ENCODE measurements at places on chromosomes 12 and 14. TPM values are rescaled to one million over a fixed set of nuclear protein-coding genes. Genes with fewer than 3 reads are reported as not detected.

GRIP1 gene
- 1.1 TPM for total RNA-seq

TMEM63C gene
- not detected for total RNA-seq

PHETA1 gene
- 4.8 TPM for total RNA-seq

EPYC gene
- not detected for total RNA-seq

GALNT16 gene
- total RNA-seq, result 22.7 TPM

CCDC88C gene
- 14.7 TPM for total RNA-seq

CLEC1B gene
- not detected for total RNA-seq

ASPG gene
- total RNA-seq, result 0.50 TPM

TAS2R30 gene
- total RNA-seq, result 1.4 TPM

FOXM1 gene
- 28.1 TPM for total RNA-seq

EFS gene
- total RNA-seq, result 0.05 TPM

- DNase-seq, result peak; percentile 36
These were observed 78.7 kb downstream of the TXNDC16 start for GRCh38 chr14:52473557-52473956.

- DNase-seq, result peak; percentile 84
These were observed at the start of gene SPPL3 for GRCh38 chr12:120904197-120904773. TSS of gene SPPL3 (minus strand) at chr12:120904358. CDS start at chr12:120903867, 491 bp downstream.

DNA sequence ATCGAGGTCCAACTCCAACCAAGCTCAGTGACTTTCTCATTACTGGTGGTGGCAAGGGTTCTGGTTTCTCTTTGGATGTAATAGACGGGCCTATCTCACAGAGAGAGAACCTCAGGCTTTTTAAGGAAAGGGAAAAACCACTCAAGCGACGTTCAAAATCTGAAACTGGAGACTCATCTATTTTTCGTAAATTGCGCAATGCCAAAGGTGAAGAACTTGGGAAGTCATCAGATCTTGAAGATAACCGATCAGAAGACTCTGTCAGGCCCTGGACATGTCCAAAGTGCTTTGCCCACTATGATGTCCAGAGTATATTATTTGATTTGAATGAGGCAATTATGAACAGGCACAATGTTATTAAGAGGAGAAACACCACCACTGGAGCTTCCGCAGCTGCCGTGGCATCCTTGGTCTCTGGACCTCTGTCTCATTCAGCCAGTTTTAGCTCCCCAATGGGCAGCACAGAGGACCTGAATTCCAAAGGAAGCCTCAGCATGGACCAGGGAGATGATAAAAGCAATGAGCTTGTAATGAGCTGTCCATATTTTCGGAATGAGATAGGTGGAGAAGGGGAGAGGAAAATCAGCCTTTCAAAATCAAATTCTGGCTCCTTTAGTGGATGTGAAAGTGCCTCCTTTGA, 343.5 kb upstream of the RGS6 start:
- no peak for DNase-seq

GRCh38 chr12:25347716-25348592, 97.2 kb upstream of the KRAS start:
- DNase-seq, result no peak

DNA sequence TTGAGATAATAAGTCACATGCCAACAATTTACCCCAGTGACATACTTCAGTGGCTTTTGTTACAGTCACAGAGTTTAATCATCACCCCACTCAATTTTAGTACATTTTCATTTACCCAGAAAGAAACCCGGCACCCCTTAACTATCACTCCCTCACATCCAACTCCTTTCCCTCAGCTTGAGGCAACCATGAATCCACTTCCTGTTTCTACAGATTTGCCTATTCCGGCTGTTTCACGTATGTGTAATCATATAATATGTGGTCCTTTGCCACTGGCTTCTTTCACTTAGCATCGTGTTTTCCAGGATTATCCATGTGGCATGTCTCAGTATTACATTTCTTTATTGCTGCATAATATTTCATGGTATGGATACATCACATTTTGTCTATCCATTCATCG, 147.5 kb downstream of the CFAP54 start:
- DNase-seq, result no peak

DNA sequence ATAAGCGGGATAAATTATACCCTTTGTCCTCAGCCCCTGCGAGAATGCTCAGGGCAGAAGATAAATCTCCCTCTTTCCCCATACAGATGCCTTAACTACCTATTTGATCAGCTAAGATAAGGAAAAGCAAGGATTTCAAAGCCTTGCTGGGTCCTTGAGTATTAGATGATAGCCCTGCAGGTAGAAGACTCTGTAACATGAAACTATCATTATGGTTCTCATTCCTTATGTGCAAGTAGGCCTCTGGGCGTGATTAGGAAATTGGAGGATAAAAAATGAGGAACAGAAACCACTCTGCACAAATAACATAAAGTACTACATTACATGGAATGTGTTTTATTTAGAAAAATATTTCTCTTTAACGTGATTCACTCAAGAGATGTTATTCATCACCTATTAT, 14.5 kb upstream of the WDR89 start:
- no peak for DNase-seq

GRCh38 chr12:106416273-106416672, 58.7 kb downstream of the POLR3B start:
- no peak for DNase-seq

GRCh38 chr14:56274556-56274955, 156.3 kb downstream of the PELI2 start:
- DNase-seq, result no peak

DNA sequence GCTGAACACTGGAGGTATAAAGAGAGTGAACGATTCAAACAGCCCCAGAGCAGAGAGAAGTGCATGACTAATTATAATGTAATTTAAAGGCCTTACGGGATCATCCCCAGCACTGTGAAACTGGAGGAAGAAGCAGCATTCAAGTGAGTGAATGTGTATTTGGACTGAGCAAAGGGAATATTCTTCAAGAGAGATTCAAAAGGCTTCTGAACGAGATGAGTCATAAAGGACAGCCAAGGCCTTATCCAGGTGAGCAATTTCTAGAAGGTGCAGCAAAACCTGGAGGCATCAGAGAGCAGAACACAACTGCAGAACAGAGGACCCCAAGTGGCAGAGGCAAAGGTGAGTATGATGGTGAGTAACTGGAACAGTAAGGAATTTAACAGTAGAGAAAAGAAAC, 127.2 kb downstream of the BCAT1 start:
- no peak for DNase-seq

GRCh38 chr12:88897723-88898122, 317.5 kb upstream of the KITLG start:
- DNase-seq, result no peak

GRCh38 chr12:127455347-127456265, 811.4 kb upstream of the TMEM132C start:
- DNase-seq, result no peak

- DNase-seq, result no peak
These were observed 4.3 kb downstream of the CCDC196 start for GRCh38 chr14:66490143-66491111.

- no peak for DNase-seq
These were observed 189.7 kb upstream of the GRIN2B start for GRCh38 chr12:14171106-14171505.

- peak; percentile 60 for DNase-seq
These were observed 323 bp downstream of the VTI1B start for GRCh38 chr14:67674139-67674479.

GRCh38 chr12:68636268-68636667, 25.6 kb downstream of the RAP1B start:
- DNase-seq, result peak; percentile 12

- peak; percentile 33 for DNase-seq
These were observed 87.2 kb downstream of the DAAM1 start for GRCh38 chr14:59275668-59276067.

DNA sequence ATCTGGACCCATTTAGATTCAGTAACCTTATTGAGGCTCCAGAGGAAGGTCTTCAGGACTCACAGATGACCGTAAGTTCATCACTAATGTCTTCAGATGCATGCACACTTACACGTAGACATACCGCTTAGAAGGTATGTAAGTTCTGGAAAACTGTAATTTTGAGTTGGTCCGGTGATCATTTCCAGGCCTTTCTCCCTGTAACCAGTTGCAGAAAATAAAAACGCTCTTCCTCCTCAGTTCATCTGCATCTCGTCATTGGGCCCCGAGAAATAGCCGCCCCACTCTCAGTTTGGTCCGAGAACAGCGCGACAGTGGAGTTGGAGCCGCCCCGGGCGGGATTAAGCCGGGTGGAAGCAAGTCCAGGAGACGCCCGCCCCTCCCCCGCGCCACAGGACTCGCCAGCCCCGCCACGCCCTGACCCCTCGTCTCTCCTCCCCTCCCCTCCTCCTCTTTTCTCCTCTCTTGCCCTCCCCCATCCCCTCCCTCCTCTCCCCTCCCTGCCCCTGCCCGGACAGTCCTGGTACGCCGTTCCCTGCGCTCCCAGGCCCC, 83.7 kb downstream of the TNFAIP2 start:
- DNase-seq, result no peak

- DNase-seq, result peak; percentile 47
These were observed 144.2 kb downstream of the PLEKHA5 start for GRCh38 chr12:19273482-19274330.

GRCh38 chr14:92223025-92223424, 99.9 kb upstream of the SLC24A4 start:
- DNase-seq, result no peak

DNA sequence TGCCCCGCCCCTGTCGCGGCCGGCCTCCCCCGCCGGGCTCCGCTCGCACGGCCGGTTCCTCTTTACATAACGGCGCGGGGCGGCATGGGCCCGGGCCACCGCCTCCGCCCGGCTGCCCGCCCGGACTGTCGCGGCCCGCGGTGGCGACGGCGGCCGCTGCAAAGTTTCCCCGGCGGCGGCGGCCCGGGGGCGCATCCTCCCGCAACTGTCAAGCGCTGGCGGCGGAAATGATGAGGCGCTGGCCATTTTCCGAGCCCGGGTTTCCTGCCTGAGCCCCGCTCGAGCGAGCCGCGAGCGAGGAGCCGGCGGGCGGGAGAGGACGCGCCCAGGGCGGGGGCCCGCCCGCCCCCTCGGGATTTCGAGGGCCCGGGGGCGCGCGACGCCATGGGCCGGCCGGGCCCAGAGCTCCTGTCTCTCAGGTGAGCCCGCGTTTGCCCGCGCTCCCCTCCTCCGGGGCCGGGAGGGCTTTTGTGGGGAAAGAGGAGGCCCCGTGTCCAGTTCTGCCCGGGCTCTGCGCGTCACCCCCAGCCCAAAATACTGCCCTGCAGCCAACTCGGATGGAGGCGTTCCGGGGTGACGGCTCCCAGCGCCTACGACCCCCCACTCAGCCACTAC, at the start of gene SH2B3:
TSS of gene SH2B3 (plus strand) at position 65 of the 615 bp plus-strand sequence. CDS start 12,223 bp downstream, outside the sequence.
- DNase-seq, result no peak

DNA sequence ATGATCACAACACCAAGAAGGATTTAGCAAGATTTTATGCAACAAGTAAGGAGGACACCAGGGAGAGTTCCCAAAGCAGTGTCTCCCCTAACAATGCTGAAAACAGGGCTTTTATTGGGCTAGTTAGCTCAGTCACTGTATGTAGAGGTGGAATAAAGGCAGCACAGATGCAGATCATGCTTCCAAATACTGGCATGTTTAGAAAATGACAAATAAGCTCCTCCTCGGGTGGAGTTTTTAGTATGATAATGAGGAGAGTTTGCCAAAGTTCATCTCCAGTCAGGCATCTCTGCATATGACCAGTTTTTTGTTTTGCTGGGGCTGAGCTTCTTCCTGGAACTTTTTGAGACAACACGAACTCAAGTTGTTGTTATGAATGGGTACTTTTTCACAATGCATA, 4.4 kb upstream of the AVPR1A start:
- no peak for DNase-seq
